Muscle of leg (tissue), 16 donors: ENCODE measurements at places on chromosomes 4 and X. TPM values are rescaled to one million over a fixed set of nuclear protein-coding genes. Genes with fewer than 3 reads are reported as not detected.

ERVMER34-1 gene
- polyA plus RNA-seq = 0.56 TPM

DNA sequence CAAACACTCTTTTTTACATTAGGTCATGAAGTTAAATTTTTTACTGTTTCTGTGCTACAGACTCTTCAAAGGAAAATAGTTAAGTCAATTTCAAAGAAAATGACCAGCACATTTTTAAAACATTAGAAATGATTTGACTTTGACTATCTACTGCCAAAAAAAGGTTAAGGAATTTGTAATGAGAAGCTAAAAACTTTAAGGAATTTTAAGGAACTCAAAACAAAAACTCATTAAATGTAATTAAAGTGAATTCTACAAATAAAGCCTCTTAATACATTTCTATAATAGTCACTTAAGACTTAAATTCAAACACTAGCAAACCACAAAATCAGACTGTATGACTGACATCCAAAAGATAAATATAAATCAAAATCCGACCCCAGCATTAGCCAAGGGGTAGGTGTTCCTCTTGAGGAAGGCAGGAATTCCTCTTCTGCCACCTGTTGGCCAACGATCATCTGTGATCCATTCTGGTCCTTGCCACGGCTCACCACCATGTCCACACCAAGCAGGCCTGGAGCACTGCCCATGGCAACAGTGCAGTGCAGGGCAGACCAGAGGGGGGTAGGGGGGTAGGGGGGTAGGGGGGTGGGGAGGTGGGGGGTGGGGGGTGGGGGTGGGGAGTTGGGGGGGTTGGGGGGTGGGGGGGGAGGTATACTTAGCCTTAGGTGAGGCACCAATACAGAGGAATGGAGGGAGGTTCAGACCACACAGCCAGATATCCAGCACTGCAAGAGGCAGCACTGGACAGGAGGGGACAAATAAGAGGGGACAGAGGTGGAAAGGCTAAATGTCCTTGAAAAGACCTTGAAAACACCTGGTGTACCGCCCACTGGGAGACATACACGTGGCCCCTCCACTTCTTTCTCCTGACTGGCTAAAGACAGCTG is 287.4 kb downstream of the CHIC1 start:
- peak overlapping the region; percentile 67 for H3K27ac ChIP-seq
- H3K36me3 ChIP-seq = peaks cover 15% of the 10 kb centered on the region
- peak overlapping the region; percentile 47 for H3K4me3 ChIP-seq
- H3K27me3 ChIP-seq = no peaks in the 10 kb centered on the region

FAM200B gene
- 31.9 TPM for polyA plus RNA-seq

KIAA0232 gene
- polyA plus RNA-seq = 20.8 TPM

DNA sequence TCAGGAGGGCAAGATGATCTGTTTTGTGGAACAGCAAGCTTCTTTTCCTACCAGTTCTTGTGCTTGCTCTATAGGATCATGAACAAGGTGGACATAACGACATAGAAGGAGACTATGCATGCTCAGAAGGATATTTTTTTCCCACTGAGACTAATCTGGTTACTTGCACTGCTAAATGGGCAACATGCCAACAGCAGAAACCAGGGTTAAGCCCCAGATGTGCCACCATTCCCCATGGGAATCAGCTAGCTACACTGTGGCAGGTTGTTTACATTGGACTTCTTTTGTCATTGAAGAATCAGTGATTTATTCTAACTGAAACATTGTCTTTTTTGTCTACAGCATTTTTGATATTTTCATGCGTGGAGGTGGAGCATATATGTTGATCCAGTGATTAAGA is 165.6 kb downstream of the C4orf33 start:
- no peak overlapping the region for H3K4me3 ChIP-seq
- no peaks in the 10 kb centered on the region for H3K4me1 ChIP-seq
- no peaks in the 10 kb centered on the region for H3K36me3 ChIP-seq
- no peak overlapping the region for H3K27ac ChIP-seq

SPANXC gene
- not detected for polyA plus RNA-seq

TRPC5OS gene
- 0.27 TPM for polyA plus RNA-seq

ZNF674 gene
- 2.5 TPM for polyA plus RNA-seq
